Stimulated activated CD4-positive, alpha-beta T cell treated with anti-CD3 and anti-CD28 coated beads, Interleukin-2, amount 100 ng/mL, for 4 hours (primary cell): ENCODE measurements at places on chromosomes 5 and 9.

- no peak for DNase-seq
These were observed 112.8 kb downstream of the CMYA5 start for GRCh38 chr5:79802406-79802805.

DNA sequence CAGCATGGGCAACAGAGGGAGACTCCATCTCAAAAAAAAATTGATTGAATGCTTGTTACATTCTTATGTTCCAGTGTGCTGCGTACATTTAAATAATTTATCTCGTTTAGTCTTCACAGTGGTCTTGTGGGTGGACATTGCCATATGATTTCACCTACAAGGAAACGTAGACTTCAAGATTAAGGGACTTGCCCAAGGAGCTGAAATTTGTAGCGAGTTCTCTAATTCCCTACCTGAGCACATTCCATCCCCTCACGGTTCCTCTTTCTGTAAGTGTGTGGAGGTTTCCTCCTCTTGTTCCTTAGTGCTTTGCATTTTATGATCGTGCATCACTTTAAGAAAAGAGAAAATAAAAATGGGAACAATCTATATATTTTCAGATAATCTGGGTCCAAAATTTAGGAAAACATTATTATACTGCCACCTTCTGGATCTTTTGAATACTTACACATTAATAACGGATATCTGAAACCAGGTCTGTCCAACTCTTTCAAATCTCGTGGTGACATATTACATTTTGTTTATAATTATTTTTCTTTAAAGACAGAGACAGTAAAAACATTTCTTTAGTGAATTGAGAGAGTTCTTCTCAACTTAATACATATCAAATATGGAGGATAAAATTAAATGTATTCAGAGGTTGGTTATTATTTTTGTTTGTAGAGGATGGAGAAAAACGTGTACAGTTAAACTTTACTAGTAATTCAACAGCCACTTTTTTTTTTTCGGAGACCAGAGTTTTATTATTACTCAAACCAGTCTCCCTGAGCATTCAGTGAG, 29.9 kb upstream of the C7 start:
- no peak for DNase-seq

DNA sequence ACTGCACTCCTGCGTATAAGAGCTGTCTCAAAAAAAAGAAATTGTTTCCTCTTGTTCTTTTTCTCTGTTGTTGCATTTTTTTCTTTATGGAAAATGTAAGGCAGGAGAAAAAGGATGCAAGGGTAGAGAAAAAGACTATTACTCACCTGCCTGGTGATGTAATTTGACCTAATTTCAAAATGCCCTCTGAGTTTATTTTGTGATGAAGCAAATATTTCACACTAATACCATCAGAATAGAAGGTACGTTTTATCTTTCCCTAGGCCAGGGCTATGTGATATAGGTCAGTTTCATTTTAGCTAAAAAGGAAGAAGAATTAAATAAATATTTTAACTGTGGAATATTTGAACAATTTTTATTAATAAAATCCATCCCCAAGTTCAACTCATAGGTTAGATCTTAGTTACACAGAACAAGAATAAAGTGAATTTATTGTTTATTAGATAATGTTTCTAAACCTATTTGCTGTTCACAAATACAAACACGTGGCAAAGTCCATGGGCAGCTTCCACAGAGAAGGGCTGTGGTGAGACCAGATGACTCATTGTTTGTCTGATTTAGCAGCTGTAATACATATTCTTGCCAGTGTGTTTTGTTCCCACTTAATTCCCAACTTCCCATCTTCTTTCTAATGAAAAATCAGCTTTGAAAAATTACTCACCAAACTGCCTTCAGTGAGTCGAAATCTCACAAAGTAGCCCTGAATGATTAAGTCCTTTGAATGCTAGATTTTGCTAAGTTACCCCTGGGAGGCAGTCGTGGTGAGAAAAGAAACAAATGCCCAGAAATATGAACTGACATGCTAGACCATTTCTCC, 52.8 kb upstream of the CCDC112 start:
- no peak for DNase-seq

GRCh38 chr5:142756576-142756975, 13.6 kb upstream of the ARHGAP26 start:
- no peak for DNase-seq

DNA sequence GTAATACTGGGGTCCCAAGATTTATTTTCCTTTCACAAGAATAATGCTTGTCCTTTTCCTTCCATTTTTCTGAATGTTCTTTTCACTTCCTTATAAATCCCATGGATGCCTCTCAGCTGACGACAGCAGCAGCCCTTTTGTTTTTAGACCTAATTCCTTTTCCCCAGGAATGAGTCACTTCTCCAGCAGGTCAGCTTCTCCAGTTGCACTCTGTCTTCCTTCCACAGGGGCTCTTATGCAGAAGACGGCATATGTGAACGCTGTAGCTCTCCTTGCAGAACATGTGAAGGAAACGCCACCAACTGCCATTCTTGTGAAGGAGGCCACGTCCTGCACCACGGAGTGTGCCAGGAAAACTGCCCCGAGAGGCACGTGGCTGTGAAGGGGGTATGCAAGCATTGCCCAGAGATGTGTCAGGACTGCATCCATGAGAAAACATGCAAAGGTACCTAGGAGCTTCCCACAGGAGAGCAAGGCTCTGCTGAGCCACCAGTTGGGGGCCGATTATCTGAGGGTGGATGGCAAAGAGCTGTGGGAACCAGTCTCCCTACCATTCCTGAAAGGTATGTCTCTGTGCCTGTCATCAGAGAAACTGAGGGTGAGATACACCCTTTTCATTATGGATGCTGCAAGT, 72.9 kb downstream of the RFK start:
- DNase-seq = no peak

DNA sequence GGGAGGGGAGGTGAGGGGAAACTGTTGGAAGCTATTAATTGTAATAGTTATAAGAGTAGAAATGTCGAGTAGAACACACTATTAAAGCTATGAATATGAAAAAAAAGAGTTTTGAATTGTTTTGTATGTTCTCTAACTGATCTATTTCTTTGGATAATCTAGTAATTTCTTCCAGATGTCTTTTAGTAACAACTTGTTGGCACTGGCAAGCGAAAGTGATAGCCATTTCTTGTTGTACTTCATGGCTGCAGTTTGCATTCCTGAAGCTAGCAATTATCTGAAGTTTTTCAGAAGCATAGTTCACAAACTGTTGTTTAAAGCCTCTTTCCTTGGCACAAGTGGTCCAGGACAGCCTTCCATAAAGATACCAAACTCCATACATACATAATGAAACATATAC, 49.4 kb upstream of the SPATA31C2 start:
- DNase-seq = no peak

DNA sequence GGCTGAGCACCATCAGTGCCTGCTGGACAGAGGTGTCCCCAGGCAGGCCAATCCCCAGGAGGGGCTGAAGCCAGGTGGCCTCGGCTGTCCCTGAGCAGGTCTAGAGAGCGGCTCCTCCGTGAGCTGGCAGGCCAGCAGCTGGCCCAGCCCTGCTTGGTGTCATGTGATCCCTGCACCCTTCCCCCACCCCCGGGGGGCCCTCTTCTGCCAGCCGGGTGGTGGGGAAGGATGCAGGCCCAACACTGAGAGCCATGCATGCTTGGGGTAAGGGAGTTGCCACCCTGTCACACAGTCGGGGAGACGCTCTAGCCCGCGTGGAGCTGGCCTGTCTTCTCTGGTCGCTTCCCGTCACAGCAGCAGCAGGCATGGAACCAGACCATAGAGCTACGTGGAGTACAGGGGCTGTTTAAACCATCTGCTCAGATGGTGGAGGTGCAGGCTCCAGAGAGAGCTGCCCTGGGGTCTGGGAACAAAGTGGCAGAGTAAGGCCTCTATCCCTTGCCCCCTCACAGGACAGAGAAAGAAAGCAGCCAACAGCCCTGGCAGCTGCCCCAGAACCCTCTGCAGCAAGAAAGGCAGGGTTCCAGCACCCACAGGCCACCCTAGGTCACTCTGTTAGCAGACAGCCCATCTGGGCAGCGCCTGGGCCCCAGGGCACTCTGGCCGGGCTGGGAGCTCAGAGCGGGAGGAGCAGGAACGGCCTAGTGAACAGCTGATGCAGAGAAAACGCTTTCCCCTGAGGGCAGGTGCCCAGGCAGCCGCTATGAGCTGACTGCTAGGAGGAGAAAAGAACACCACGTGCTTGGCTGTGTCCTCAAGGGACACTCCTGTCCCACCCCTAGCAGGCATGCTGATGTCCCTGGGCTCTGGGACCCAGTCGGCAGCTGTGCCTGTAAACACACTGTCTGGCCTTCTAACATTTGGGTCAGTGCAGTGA, 6.8 kb downstream of the RALGDS start:
- no peak for DNase-seq

DNA sequence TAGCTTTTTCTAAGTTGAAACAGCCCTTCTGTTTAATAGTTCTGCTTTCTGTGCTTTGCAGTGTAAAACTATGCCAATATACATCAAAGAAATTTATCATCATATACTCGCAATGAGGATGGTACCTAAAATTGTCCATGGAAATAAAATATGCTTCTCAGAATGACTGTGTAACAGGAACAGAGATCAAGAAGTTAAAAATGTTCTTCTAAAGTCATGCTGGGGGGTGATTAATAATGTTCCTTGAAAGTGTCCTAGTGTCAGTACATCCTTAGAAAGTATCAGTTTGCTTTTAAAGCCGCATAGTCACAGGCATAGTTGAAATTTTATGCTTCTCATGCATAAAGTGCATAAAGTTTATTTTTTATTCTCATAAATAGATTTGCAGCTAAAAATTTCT, 4.0 kb upstream of the LRRC70 start:
- no peak for DNase-seq

- no peak for DNase-seq
These were observed 387.4 kb downstream of the FGF10 start for GRCh38 chr5:44001675-44002380.

GRCh38 chr9:116288658-116289057, 135.1 kb downstream of the PAPPA start:
- DNase-seq = no peak

DNA sequence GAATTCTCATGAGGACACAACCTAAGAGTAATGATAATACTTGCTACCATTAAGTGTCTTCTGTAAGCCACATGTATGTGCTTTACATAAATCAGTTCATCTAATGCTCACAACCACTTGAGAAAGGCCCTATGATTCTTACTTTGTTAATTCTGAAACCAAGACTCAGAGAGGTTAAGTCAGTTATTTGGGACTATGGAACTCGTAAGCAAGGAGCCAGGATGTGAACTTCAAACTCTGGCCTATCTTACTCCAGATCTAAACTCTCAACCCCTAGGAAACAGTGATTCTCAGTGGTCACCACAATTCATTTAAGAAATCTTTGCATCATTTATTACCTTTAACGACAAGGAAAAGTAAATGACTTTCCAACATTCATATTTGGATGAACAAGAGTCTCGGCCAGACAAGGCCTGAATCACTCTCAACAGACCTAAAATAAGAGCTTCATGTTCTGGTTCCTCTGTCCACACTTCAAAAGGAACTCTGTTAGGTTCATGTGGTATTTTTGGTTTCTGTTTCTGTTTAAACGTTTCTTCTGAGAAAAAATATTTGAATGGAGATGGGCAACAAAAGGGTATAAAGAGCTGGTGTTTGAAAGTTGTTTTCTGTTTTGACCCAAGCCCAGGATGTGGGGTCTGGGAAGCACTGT, 104.8 kb downstream of the LPAR1 start:
- DNase-seq = no peak

GRCh38 chr5:129905473-129906176, 1.4 kb downstream of the CHSY3 start:
- no peak for DNase-seq

GRCh38 chr9:137138722-137139467, at the start of gene GRIN1:
Gene GRIN1, plus strand, starts transcription at chr9:137139154. Its CDS starts 333 bp downstream, at chr9:137139487.
- no peak for DNase-seq

GRCh38 chr9:35102465-35102768, 514 bp downstream of the STOML2 start:
- DNase-seq = no peak

GRCh38 chr9:105154723-105155191, 89.7 kb upstream of the SLC44A1 start:
- no peak for DNase-seq

DNA sequence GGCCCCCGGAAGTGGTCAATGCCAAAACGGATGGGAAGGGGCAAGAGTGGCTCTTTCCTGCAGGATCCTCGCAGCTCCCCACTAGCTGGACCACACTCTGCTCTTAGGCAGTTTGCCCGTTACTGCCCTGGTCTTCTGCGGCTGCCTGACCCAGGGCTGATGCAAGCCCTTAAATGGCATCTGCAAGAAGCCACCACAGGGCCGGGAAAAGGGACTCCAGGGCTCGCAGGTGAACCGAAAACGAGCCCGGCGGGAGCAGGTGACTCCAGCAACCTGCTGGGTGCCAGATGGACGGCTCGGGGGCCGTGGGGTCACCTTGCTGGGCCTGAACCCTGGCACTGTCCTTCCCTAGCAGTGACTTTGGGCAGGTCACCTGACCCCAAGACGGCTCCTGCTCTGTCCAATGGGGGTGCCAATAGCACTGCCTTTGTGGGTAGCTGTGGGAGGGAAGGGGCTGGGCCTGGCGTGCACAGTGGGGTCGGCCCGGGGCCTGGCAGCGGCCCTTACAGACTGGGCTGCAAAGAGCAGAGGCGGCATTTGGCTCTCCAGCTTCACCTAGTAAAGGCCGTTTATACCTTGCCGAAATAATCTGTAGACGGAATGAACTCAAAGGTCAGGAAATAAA, 1.3 kb downstream of the TMEM250 start:
- no peak for DNase-seq

- no peak for DNase-seq
These were observed 32.8 kb upstream of the CPEB4 start for GRCh38 chr5:173855162-173855994.
